ENCODE measurements at places on chromosomes 7 and 10. TPM values are rescaled to one million over a fixed set of nuclear protein-coding genes. Genes with fewer than 3 reads are reported as not detected.
A peak's percentile ranks its signal among the peaks of the same experiment; 100 is the strongest.

The CLCN1 gene
- polyA plus RNA-seq = not detected

GRCh38 chr7:66277492-66277891, 72.4 kb downstream of the TPST1 start:
- peak; percentile 47 for DNase-seq

- no peak for DNase-seq
Measured at GRCh38 chr10:24118246-24118645, 90.7 kb upstream of the KIAA1217 start.

GRCh38 chr7:18320971-18321567, 174.5 kb upstream of the HDAC9 start:
- DNase-seq = peak; percentile 58

GRCh38 chr7:1106063-1106792, 18.3 kb downstream of the GPER1 start:
- DNase-seq = no peak

GRCh38 chr10:49200854-49201253, 12.7 kb upstream of the TMEM273 start:
- peak; percentile 5 for DNase-seq

DNA sequence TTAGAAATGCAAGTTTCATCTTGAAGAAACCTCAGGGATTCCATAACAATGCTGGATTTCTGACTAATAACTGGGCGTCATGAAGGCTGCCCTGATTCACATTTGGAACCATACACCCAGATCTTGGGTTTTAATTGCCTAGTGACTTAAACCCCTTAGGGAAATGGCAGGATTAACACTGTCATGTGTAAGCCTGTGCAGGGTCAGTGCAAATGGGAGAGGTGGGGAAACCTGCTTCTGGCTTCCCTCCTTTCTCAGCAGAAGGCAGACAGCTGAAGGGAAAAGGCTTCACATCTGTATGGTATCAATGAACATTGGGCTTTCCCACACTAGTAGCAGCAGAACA, 364.2 kb downstream of the ANKRD30A start:
- DNase-seq = no peak

DNA sequence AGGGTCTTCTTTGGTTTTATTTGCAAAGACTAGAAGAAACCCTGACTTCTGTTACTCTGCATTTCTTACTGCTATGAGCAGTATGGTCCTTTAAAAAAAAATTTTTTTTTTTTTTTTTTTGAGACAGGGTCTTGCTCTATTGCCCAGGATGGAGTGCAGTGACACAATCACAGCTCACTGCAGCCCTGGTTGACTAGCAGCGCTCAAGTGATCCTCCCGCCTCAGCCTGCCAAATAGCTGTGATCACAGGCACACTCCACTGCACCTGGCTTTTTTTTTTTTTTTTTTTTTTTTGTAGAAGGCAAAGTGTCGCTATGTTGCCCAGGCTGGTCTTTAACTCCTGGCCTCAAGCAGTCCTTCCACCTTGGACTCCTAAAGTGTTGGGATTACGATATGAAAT, 17.4 kb downstream of the CNNM2 start:
- DNase-seq = no peak

DNA sequence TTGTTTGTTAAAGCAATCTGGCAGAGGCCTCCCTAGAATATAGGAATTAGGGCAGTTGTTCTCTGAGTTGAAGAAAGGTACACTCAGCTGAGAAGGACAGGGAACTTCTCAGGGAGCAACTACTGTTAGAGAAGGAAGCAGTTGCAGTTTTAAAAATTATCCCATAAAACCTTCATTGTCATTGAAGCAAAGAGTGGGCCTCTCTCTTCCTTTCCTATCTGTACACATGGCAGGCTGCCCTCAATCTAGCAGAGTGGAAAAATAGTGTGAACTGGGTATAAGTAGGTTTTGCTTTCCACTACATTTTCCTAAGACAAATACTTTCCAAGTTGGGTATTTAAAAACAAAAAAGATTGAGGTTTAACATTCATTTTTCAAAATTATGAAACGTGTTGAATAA, 236.7 kb upstream of the KLF14 start:
- peak; percentile 45 for DNase-seq

The STOX1 gene
- polyA plus RNA-seq = not detected

GRCh38 chr10:78812571-78813318, 256.0 kb upstream of the ZMIZ1 start:
- DNase-seq = no peak

The CDK1 gene
- 17.1 TPM for polyA plus RNA-seq

The ITGA8 gene
- 0.01 TPM for polyA plus RNA-seq

The TEX36 gene
- polyA plus RNA-seq = not detected

GRCh38 chr10:110387983-110388686, 83.4 kb upstream of the SMNDC1 start:
- no peak for DNase-seq

- DNase-seq = no peak
Measured at GRCh38 chr7:66099232-66099550, 15.5 kb upstream of the CRCP start.

GRCh38 chr7:132309102-132309805, 267.0 kb downstream of the PLXNA4 start:
- no peak for DNase-seq

DNA sequence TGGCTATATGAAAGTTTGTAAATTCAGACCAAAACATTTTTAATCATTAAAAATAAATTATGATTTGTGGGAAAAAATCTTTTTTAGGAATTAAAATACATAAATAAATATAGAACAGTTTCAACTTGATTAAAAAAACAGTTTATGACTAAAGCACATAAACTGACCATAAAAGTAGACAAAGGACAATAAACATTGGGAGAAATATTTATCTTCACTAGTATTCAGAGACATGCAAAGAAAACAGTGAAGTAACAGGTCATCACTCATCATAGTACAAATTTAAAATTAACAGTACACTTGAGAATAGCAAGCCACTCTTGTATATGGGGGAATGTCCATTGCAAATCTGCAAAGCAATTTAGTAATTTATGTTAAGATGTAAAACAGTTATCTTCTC, 28.0 kb upstream of the CELF2 start:
- no peak for DNase-seq

The MEIG1 gene
- not detected for polyA plus RNA-seq

DNA sequence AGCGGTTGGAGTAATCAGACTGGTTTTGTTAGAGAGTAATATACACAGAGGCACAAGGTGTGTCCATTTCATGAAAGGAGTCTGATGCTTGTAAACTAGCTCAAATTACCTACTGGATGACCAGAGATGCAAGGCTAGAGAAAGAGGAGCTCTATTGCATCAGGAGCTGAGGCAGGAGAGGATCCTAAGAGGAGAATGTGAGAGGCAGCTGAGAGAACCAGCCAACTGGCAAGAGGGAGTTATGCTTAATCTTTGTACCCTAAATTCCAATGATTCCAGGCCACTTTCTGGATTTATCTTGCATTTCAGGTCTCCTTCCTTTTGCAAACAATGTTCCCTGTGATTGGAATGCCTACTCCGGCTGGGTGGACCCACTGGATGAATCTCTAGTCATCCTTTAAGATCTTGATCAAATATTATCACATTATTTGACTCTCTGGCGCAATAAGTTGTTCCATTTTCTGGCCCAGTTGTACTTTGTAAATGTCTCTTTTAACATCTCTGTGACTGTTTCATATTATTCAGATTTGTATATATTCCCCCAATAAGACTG, 57.5 kb upstream of the PTPN12 start:
- DNase-seq = peak; percentile 30

GRCh38 chr7:45646996-45647825, 73.0 kb downstream of the ADCY1 start:
- peak; percentile 8 for DNase-seq

The ACBD7 gene
- 0.29 TPM for polyA plus RNA-seq

DNA sequence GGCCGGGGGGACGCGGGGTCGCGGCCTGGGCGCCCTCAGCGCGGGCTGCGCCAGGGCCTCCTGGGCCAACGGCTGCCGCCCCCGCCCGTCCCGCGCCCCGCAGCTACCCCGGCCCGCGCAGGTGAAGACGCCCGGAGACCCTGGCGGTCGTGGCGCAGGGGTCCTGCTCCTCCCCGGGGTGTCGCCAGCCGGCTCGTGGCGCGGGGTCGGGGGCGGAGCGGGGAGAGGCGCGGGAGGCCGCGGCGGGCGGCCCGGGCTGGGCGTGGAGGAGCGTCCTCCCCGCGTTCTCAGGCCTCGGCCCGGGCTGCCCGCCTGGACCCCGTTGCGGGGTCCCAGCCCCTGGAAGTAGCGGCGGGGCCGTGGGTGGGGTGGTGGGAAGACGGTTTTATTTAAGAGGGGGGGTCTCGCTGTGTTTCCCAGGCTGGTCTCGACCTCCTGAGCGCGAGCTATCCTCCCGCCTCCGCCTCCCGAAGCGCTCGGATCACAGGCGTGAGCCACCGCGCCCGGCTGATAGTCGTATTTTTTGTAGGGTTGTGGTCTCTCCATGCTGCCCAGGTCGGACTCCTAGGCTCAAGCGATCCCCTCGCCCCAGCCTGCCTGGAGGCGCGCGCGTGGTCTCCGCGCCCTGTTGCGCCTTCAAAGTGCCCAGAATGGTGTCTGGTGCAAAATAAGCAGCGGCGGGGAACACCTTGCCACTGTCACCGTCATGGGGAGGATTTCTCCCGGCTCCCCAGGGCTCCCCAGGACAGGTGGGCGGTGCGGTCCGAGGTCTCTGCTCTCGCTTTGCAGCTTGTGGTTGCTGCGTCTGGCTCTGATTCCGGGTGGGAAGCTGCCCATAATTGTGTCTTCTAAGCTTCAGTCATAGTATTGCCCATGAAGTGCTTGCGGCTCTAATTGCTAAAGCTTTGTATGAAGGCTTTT, 15.3 kb upstream of the SUN1 start:
- no peak for DNase-seq

- no peak for DNase-seq
Measured at GRCh38 chr7:72603073-72603472, 190.9 kb upstream of the CALN1 start.

The FEZF1 gene
- not detected for polyA plus RNA-seq

GRCh38 chr7:101333912-101334311, 12.3 kb upstream of the IFT22 start:
- no peak for DNase-seq

The MEOX2 gene
- not detected for polyA plus RNA-seq

- DNase-seq = no peak
Measured at GRCh38 chr7:72249106-72249505, 163.0 kb downstream of the CALN1 start.

The RBP3 gene
- not detected for polyA plus RNA-seq

DNA sequence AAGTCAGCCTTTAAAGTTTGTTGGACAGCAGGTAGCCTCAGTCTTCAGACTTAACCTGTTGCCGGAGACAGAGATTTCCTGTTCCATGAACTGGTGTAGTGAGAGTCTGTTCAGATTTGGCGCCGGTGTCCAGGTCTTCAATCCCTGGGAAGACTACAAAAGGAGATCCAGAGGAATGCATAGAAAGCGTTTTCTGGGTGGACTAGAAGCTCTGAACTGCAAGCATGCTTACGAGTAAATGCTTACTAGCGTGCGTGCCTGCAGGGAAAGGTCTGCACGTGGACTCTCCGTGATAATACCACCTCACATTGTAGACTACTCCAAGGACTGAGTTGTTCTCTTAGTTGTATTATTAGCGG, 878 bp downstream of the GLRX3 start:
- DNase-seq = peak; percentile 48

- DNase-seq = no peak
Measured at GRCh38 chr7:23852135-23852534, 142.1 kb downstream of the STK31 start.

GRCh38 chr7:130941322-130942210, 207.6 kb upstream of the KLF14 start:
- DNase-seq = peak; percentile 84

- DNase-seq = no peak
Measured at GRCh38 chr7:102451371-102452054, 13.2 kb downstream of the ALKBH4 start.

The PARG gene
- polyA plus RNA-seq = 8.6 TPM

DNA sequence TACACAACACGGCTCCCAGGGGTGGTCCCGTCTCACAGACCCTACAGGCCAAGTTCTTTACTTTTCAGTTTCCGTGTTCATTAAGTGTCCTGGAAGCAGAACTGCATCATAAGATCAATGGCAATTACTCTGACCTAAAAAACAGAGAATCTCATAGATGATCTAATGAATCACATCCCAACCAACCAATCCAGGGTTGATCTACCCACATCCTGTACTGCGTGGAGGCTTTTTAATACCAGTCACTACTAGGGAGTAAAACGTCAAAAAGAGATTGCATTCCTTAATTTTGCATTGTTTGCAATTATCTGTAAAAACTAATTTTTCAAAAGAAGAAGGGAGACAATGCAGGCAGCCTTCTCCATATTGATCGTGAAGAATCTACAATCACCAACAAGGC, 72.6 kb downstream of the PARD3 start:
- peak; percentile 55 for DNase-seq

GRCh38 chr7:131010717-131011431, 276.9 kb upstream of the KLF14 start:
- peak; percentile 63 for DNase-seq

DNA sequence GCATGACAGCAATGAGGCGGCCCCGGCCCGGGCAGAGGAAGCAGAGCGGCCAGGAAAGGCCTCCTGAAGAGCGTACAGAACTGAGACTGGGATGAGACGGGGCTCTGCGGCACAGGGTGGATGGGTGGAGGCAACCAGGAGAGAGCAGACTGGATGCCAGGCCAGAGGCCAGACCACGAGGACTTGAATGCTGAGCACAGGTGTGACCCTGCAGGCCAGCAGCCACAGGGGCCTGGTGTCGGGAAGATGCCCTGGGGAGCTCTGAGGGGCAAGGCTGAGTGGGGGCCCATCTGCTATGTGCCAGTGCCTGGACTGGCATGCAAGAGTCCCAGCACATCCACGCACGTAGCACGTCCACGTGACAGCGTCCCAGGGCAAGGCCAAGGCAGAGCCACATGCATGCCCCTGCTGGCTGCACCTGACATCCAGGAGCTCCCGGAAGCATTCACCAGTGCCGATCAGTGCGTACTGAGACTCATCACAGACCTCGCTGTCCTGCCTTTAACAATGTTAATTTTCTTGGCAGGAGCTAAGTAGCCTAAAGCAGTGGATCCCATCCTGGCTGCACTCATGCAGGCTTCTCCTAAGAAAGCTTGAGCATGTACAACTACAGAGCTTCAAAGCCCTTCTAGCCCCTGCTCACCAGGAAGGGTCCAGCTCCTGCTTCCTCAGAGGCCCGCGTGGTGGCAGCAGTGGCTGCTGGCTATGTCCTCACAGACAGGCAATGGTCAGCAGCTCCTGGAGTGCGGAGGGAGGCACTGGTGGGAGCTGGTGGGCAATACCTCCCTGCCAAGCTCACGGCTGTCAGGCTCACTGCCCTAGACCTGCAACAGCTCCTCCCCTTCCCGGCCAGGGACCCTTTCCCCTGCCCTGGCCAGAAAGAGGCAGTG, 18.0 kb downstream of the GRID1 start:
- DNase-seq = no peak

DNA sequence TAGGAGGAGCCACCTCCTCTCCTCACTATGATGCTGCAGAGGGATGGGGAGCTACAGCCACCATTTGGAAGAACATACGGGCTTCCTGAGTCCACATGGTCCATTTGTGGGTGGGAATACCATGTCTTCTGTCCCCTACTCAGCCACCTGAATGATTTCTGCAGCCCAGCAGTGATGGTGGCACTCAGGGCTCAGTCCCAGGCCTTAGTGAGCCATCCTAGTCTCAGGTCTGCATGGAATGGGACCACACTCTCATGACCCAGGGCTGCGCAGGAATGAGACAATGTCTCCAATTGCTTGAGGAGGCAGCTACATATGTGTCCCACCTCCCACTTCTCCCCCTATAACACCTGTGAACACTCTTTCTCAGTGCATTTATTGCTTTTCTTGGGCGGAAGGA, 4.8 kb downstream of the SFTPA1 start:
- no peak for DNase-seq

- no peak for DNase-seq
Measured at GRCh38 chr10:132787495-132788179, 1.7 kb upstream of the NKX6-2 start.

GRCh38 chr10:15209827-15210509, 41.5 kb upstream of the NMT2 start:
- peak; percentile 74 for DNase-seq

The OPN4 gene
- not detected for polyA plus RNA-seq

The VPS37D gene
- polyA plus RNA-seq = 3.1 TPM

The PPP1R17 gene
- polyA plus RNA-seq = not detected
